Ovary (tissue), 10 donors: ENCODE measurements at places on chromosomes 11 and 22. TPM values are rescaled to one million over a fixed set of nuclear protein-coding genes. Genes with fewer than 3 reads are reported as not detected.

GRCh38 chr11:38006466-38006865 is 1408.4 kb upstream of the RAG2 start:
- DNase-seq: no peak

DNA sequence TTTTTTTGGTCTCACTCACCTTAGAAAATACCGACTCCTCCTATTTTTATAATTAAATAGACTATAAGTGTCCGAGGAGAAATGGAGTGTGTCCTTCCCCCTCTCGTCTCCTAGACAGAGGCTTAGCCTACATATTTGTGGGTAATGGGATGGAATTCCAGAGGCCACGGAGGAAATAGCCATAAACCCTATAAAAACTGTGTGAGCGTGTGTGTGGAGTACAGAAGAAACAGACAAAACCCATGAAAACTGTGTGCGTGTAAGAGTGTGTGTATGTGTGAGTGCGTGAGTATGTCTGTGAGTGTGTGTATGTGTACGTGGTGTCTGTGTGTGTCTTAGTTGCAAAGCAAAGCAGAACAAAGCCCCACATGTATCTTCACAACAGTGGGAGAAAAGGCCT is 883.5 kb downstream of the OPCML start:
- DNase-seq: no peak

GRCh38 chr22:39820256-39820655 is 73.3 kb downstream of the ENTHD1 start:
- no peak for DNase-seq

GRCh38 chr11:130737866-130738431 is 178.3 kb downstream of the SNX19 start:
- no peak for DNase-seq

DNA sequence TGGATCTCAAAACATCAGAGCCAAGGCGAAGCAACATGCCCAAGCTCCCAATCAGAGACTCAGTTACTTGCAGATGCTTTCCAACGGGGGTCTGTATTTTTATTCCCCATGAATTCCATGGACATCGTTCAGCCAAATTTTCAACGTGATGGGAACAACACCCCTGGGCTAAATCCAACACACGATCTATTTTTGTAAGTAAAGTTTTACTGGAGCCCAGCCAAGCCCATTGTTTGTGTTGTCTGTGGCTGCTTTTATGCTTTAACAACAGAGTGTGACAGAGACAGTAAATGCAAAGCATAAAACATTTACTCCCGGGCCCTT is 33.7 kb downstream of the SLC5A1 start:
- DNase-seq: no peak

GRCh38 chr11:35951680-35952079 is 7.8 kb downstream of the LDLRAD3 start:
- DNase-seq: no peak

- no peak for DNase-seq
These were observed 437 bp downstream of the KIAA0930 start for GRCh38 chr22:45240104-45240809.

- DNase-seq: no peak
These were observed 199.7 kb downstream of the FAT3 start for GRCh38 chr11:92424281-92424680.

DNA sequence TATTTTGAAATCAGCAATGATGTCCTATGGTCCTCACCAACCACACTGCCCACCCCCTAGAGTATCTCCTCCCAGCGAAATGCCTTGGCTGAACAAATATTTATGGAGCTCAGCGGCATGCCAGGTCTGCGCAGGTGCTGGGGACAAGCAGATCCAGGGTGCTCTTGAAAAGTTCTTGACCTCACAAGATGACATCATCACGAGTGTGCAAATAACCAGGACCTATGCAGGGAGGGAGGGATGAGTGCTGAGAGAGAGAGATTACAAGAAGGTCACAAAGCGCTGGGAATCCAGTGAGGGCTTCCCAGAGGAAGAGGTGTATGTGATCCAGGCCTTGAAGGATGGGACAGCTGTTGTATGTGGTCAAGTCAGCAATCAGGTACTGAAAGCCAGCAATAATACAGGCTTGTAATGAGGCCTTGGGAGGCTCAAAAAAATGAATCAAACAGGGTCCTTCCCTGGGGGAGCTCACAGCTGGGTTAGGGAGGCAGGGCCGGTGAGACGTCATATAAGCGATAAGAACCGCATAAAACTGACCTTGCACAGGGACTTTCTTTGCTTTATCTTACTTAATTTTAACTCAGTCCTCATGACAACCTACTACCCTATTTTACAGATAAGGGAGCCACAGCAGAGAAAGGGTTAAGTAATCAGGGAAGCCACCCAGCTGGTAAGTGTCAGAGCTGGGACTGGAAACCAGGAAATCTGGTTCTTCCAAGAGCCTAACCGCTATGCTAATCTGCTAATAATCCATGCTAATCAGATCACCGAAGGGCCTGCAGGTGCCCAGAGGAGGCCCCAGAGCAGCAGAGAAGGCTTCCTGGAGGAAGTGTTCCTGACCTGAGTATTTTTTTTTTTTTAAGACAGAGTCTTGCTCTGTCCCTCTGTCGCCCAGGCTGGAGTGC is 8.2 kb downstream of the ARRB1 start:
- no peak for DNase-seq

GRCh38 chr11:20059587-20060021 is 100.7 kb downstream of the DBX1 start:
- DNase-seq: no peak

DNA sequence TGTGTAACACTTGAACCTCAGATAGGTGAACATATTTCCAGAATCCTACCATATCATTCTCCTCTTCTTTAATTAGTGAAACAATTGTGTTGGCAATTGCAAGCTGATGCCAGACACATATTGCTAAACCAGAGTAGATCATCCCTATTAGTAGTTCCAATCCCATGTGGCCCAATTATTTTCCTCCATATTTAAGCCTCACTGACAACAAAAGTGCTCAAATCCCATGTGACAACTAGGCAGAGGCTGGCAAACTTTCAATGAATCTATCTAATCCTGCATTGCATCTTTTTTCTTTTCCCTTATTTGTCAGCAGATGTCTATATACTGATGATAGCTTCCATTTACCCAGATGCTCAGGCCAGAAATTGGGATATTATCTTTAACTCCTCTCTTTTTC is 90.4 kb downstream of the GRIA4 start:
- no peak for DNase-seq

DNA sequence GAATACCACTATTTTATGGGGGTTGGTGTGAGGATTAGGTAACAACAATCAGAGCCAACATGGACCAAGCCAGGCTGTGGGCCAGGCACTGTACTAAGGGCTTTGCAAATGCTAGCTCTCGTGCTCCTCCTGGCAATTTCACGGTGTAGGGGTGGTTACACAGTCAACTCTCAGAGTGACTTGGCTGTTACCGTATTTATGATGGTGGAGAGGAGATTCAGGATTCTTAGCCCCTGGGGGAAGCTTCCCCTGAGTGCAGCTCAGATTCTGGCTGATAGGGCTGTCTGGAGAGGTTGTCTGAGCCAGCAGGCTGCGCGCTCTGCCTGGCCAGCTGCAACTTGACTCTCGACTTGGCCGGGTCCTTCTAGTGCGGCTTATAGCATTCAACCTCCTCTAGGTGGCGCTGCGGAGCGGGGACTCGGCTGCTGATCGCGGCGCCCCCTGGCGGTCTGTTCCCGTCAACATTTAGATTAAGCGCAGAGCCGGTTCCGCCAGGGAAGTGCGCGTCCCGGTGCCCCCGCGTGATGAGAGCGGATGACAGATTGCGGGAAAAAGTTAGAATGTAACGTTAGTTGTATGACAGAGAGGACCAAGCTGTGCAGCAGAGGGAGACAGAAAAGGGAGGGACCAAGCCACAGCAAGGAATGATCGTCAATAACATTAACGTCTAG is 4.5 kb upstream of the NCF4 start:
- peak; percentile 77 for DNase-seq

DNA sequence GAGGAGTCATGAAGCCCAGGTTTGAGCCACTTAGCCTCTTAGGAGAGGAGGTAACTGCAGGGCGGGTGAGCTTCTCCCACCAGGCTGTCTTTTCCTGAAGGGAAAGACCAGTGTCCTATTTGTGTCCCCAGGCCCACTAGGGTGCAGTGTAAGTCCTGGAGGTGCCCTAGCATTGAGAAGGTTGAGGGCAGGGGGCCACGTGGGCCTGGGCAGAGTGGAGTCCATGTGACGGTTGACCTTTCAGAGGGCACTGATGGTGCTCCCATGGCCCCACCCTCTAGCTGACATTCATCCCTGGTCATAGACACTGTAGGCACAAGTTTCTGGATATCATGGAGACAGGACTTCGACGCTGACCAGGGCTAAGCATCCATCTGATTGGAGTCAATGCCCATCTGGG is 44.1 kb upstream of the TP53I11 start:
- no peak for DNase-seq

DNA sequence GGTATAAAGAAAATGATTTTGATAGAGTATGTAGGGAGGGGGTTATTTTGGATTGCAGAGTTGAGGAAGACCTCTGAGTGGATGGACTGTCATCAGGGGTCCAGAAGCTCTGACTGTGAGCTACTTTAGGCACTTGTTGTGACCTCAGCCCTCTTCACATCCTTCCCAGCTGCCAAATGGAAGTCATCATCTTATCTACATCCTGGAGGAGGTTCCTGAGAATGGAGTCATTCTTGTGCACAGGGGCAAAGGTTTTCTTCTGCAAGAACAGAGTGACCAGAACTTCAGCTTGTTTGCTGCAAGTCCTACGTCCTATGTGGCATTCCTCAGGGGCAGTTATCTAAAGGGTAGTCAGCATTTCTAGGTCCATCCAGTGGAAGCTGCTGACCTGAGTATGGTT is 393.8 kb downstream of the AASDHPPT start:
- DNase-seq: no peak

DNA sequence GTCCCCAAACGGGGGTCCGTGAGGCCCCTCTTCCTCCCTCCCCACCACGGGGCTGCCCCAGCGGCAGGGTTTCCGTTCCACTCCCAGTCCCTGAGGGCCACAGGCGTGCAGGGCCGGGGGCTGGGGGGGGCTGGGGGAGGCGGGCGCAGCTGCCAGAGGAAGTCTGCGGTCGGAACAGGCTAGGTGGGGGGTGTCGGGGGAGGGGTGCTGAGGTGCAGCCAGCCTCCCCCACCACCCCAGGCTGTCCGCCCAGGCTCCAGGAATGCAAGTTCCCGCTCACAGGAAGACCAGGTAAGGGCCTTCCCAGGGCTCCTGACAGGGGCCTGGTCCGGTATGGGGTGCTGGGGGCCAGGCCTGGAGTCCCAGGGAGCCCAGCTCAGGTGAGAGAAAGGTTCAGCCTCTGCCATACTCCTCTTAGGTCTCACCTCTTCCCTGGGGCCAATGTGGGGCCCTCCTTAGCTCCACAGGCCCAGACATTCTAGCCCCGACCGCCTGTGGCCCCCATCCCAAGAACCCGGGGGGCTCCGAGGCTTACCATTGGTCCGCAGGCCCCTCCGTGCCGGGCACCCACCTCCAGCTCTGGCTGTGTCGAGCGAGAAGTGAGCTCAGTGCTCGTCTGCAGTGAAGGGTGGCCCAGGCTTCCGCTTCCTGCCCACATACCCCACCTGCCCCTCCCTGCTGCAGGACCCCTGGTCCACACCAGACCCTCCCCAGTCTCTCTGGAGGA is at the start of gene PTPRCAP:
Gene PTPRCAP (minus strand): TSS at position 601 of the 727 bp plus-strand sequence. CDS start 63 bp downstream, at position 538.
- no peak for DNase-seq

- DNase-seq: no peak
These were observed 843.7 kb upstream of the CHORDC1 start for GRCh38 chr11:91066456-91067047.

GRCh38 chr22:48576333-48577013 is 1251.2 kb downstream of the BRD1 start:
- peak; percentile 47 for DNase-seq

- no peak for DNase-seq
These were observed 99.5 kb downstream of the BCR start for GRCh38 chr22:23279781-23280180.

DNA sequence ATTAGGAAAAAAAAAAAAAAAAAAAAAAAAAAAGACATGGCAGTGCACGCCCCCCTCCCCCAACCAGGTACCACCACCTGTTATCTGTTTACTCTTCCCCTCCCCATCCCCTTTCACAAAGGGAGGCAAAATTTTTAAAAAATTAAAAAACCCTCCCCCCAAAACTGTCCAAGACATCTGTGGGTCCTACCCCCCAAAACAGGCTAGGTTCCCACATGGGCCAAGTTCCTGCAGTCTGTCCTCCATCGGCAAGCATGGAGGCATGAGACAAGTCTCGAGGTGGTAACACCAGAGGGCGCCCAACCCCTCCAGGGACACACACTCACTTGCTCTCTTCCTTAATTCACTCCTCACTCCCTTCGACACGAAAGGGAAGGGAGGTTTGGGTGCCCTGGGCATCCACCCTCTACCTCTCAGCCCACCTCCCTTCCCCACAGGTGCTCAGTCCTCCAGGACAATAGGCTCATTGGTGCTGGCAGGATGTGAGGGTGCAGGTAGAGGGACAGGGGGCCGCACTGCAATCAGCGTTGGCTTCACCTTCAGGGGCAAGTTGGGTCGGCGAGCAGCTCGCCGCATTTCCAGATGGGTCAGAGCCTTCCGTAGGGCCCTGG is 2.2 kb upstream of the TUT1 start:
- DNase-seq: peak; percentile 76

DNA sequence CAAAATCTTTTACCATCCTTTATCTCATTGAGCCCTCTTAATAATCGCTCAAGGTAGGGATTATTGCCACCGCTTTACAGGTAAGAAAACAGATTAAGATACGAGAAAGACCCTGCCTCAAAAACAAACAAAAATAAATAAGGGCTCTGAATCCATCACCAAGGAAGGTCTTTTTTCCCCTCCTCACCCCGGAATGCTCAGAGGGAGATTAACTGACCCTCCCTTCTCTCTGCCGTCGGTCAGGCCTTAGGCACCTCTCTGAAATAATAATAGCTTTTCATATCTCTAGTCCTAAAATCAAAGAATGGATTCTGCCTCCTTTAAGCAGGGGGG is 620 bp upstream of the ATG2A start:
- no peak for DNase-seq

DNA sequence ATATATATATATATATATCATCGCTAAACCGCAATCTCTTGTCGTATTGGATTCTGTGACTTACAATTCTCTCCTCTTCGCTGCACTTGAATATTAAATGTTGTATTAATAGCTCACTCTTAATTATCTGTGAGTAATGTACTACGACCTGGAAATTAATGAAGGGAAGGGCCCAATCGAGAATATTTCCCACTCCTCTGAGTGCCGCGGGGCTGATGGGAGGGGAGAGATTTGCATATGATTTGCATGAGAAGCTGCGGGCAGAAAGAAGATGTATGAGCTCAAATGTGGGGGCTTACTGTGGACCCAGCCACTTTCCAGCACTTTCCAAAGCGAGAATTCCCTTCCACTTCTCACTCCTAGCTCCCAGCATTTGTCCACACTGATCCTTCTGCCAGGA is 141.2 kb downstream of the MN1 start:
- no peak for DNase-seq

GRCh38 chr11:46609386-46609785 is 7.6 kb downstream of the HARBI1 start:
- DNase-seq: no peak

GRCh38 chr11:75308986-75309385 is 42.5 kb downstream of the ARRB1 start:
- DNase-seq: no peak

EMID1 gene
- 2.6 TPM for polyA plus RNA-seq

PIH1D2 gene
- 2.3 TPM for polyA plus RNA-seq

PHF21B gene
- polyA plus RNA-seq: 2.4 TPM

ABCC8 gene
- 0.38 TPM for polyA plus RNA-seq

SCT gene
- polyA plus RNA-seq: 0.68 TPM

SLC35F2 gene
- 7.5 TPM for polyA plus RNA-seq

MUC6 gene
- polyA plus RNA-seq: 0.06 TPM

MAPK12 gene
- 0.87 TPM for polyA plus RNA-seq

LDHAL6A gene
- polyA plus RNA-seq: 0.84 TPM

MAPK8IP1 gene
- 3.7 TPM for polyA plus RNA-seq

DEFB131B gene
- not detected for polyA plus RNA-seq

OR5P2 gene
- polyA plus RNA-seq: not detected

TTC28 gene
- 24.3 TPM for polyA plus RNA-seq

PRRG4 gene
- 0.17 TPM for polyA plus RNA-seq

SGSM1 gene
- 1.6 TPM for polyA plus RNA-seq

GRK3 gene
- polyA plus RNA-seq: 1.0 TPM
